ENCODE measurements at places on chromosomes 6 and 20.

GRCh38 chr6:20571261-20571660, 37.0 kb downstream of the CDKAL1 start:
- no peak for DNase-seq

GRCh38 chr6:134758621-134759020, 191.3 kb downstream of the ALDH8A1 start:
- no peak for DNase-seq

DNA sequence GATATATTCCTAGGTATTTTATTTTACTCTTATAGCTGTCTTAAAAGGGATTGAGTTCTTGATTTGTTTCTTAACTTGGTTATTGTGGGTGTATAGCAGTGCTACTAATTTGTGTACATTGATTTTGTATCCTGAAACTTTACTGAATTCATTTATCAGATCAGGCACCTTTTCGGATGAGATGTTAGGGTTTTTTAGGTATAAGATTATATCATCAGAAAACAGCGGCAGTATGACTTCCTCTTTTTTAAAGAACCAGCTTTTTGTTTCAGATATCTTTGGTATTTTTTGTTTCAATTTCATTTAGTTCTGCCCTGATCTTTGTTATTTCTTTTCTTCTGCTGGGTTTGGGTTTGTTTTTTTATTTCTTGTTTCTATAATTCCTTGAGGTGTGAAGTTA, 382.4 kb upstream of the ADGRB3 start:
- DNase-seq: no peak

DNA sequence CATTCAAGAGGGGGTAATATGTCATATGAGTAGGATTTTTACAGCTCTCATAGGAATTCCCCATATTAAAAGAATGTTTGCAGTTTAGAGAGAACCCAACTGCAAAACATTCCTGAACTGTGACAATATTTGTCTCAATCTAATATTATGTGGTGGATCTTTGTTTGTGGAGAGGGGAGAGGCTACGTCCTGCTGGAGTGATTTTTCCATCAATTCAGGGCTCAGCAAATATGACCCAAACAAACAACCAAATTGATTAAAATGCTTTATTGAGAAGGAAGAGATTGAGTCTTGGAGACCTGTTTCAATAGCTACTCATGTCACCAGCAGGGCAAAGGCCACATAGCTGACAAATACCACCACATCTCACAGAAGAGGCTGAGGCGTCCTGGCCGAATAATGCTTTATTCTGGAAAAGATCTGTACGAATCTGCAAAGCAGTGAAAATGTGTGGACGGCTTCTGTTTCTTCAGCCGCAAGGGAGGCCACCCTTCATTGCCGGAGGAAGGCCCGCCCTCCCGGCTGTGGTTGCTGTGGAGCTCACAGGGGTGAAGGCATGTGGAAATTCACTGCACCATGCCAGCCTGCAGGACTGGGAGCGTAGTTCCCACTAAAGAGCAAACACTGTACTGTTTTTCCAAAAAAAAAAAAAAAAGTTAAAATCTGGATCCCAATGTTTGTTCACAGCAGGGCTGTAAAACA, 89.7 kb upstream of the QKI start:
- DNase-seq: no peak

GRCh38 chr6:40417031-40417430, 170.1 kb downstream of the LRFN2 start:
- DNase-seq: no peak

- no peak for DNase-seq
These were observed 63.8 kb downstream of the GMDS start for GRCh38 chr6:2181567-2181966.

- DNase-seq: no peak
These were observed 15.2 kb downstream of the SAMHD1 start for GRCh38 chr20:36936341-36936740.

DNA sequence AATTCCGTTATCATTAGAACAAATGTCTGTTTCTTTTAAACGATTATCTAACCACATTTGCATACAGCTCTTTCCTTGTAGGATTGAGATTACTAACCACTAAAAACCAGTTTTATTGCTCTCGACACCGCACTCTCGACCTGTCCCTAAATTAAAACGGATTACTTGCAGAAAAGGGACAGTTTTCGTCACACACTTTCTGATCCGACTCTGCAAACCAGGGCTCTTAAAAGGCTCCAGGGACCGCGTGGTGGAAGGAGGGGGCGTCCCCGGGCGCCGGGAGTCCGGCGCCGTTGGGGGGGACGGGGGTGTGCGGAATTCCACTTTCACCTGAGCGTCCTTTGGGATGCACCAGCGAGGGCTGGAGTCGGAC, 731 bp downstream of the MAK start:
- no peak for DNase-seq

DNA sequence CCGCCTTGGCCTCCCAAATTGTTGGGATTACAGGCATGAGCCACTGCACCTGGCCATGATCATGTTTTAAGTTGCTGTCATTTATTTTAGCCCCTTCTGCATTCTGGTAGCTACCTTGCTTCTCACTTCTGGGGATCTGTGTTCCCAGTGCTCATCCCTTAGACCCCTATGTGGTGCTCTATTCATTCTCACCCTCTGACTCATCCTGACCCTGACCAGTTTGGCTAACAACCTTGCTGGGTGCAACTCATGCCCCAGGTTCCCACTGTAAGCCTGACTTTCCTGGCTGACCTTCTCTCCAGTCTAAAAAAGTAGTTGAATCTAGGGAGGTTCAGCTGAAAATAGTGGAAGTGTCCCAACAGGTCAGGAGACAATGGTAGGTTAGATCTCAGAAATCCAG, 47.4 kb downstream of the NOX3 start:
- DNase-seq: no peak

GRCh38 chr6:142913511-142914047, 31.4 kb downstream of the HIVEP2 start:
- no peak for DNase-seq

DNA sequence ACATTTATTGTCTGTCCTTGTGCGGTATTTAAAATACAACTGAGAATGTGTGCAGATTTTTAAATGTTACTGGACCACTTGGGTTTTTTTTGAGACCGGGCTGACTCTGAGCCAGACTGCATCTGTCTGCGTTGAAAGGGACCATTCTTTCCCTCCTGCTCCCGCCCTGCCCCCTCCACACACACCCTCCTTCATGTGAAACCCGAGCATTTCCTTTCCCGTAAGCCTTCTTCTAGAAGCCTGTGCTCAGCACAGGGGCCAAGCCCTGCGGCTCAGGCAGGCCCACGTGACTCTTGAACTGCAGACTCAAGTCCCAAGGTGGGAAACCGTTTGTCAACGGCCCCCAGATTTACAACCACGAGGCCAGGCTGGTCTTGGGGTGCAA, 82.7 kb upstream of the FOXC1 start:
- no peak for DNase-seq

- DNase-seq: no peak
These were observed 799.5 kb downstream of the QKI start for GRCh38 chr6:164214066-164214465.

GRCh38 chr20:39829256-39829655, 859.8 kb downstream of the MAFB start:
- DNase-seq: no peak

- no peak for DNase-seq
These were observed 1.0 kb downstream of the BCL2L1 start for GRCh38 chr20:31721408-31722256.

DNA sequence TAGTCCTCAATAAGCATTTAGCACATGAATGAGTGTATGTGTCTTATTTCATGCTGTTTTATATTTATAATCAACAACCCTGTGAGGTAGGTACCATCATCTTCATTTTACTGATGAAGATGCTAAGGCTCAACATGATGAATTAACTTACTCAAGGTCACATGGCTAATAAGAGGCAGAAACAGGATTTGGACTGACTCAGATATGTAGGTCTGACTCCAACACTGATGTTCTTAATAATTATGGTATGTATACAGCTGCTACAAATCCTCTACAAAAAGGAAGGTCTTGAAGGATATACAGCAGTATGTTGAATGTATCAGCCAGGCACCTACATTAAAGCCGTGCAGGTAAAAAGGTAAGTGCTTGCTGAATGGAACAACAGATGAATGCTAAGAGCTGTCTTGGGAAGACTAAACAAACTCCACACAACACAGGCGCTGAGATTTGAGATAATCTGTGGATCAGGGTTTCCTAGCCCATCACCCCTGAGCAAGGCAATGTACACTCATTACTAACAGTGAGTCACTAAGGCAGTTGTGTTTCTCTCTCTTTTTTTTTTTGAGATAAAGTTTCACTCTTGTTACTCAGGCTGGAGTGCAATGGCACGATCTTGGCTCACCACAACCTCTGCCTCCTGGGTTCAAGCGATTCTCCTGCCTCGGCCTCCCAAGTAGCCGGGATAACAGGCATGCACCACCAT, 31.9 kb downstream of the TTI1 start:
- no peak for DNase-seq

- DNase-seq: no peak
These were observed 30.7 kb downstream of the LINC00237 start for GRCh38 chr20:21075471-21075870.

DNA sequence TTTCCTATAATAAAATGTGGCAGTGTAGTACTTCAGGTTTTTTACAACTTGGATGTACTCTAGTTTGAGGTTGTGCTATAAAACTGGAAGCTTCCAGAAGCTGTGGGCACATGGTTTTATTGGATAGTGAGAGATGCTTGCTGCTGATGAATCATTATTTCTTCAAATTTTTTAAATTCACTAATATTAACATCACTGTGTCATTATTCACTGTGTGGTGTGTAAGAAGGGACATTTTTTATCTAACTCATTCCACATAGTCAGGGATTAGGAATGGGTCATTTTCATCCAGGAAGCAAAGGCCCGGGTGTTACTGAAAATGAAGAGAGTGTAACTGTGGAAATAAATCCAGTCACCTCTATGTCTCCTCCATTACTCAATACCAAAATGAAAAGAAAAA, 421.0 kb downstream of the TENT5A start:
- no peak for DNase-seq

DNA sequence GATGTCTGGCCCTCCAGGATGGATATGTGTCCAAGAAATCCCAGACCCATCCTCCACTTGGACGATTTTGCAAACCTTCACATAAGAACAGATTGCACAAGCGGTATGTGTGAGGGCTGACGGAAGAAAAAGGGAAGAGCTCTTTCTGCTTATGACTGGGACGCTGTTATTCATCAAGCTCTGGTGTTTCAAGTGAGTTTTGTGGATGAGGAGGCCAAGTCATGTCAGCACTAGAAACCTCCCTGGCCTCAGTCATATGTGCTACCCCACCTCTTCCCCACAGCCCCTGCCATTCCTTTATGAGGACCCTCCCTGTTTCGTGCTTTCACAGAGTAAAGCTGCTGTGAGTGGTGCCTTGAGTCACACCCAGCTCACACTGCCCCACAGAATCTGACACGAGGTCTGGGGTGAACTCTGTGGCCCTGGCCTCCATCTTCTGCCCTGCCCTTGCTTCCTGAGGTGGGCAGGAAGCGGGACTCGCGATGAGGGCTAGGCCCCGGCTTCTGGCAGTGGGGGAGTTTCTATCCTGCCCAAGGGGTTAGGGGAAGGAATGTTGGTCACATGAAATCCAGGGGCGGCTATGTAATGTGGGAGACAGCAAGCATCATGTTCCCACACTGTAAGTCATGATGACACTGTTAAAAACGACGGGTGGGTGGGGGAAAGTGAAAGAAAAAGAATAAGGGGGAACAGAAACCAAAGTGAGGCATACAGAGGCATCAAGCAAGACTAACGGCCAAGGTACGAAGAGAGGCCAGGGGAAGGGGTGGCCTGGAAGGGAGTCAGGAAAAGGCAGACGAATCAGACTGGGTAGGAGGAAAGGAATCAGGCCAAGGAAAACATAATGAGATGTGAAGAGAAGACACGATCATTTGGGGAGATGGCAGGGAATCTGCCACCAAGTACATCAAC, 78.1 kb downstream of the PRDM1 start:
- DNase-seq: no peak

DNA sequence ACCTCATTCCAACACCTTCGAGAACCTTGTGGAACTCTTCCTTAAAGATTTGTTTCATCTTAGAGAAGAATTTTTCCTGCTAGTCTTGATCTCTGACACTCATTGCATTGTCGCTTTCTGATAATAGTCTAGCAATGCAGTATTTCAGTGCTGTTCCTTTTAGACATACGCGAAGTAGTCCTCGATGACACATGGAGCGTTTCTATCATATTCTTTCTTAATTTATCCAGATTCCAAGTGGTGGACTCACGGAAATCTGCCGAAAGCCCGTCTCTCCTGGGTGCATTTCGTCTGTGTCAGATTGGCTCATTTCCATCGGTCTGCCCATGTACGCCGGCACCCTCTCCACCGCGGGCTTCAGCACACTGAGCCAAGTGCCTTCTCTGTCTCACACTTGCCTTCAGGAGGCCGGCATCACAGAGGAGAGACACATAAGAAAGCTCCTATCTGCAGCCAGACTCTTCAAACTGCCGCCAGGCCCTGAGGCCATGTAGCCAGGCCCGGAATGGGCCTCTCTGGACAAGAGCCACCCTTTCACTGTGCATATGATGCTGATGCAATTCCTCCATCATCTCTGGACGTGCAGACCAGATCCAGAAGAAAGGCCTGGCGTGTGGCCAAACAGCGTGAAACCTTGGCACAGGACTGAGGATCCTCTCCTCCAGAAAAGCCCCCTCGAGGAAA, 198.6 kb upstream of the UST start:
- DNase-seq: no peak

GRCh38 chr20:25525867-25526266, 59.5 kb downstream of the NINL start:
- no peak for DNase-seq

DNA sequence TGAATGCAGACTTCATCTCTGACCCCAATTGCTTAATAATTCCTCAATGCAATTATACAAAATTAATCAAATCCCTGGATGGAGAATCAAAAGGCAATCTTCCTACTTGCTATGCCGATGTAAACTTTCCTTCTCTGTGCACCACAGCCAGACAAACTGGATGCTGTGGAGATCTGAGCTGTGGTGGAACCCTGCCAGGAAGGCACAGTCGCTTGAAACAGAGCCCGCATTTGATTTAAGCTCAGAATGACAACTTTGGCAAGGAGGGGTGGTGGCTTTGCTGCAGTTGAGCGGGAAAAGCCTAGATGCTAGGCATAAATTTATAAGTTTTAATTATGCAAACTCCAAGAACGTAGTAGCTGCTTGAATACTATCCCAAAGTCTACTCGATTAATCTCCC, 190.8 kb downstream of the MTFR2 start:
- no peak for DNase-seq

- DNase-seq: no peak
These were observed 60.1 kb upstream of the ZNF184 start for GRCh38 chr6:27532820-27533538.

Measured in esophagus squamous epithelium (tissue), 5 donors.